HEK293T (cell line): ENCODE measurements at places on chromosomes 11 and 22.

DNA sequence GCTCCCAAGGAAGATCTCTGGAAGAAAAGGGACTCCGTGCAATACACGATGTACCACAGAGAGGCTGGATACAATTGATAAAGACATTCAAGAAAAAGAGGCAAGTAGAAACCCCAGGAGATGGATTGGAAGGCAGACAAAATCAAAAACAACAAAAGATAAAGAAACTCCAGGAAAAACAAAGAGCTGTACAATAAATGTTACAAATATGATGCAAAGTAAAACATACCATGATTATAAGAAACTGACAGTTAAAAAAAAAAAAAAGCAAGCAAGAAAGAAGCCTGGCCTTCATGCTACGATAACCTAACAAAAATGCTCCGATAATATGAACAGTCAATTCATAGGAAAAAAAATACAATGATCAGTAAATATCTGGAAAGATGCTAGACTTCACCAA is 10.5 kb upstream of the SIGIRR start:
- no peak for DNase-seq

DNA sequence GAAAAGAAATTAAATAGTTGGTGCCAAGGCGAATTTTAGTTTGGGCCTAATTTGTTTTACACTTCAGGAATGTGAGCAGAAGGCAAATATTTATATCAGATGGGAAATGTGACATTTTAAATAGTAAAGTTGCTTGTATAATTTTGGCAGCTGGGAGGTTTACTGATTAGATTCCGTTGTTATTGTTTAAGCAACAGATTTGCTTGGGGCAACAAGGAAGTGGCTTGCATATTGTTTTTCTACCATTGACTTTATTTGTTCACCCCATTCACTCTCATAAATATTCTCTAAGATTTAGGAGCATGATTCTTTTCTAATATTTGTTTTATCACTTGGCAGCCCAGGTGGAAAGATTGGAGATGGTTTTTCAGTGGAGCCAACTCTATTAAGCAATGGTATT is 40.5 kb upstream of the RAG2 start:
- no peak for DNase-seq

DNA sequence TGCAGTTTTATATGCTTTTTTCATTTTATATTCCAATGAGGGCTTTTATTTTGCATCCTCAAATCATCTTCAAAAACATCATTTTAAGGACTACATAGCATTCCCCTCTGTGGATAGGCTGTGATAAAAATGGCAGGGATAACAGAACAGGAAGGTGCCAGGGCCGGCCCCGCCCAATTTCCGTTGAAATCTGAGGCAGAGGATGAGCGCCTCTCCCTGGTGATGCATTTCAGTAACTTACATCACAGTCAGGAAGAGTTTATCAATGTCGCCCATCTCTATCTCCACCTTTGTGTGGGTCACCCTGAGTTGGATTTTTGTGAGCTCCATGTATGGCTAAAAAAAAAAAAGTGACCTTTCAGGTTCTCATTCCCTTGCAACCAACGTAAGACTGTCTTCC is 201.6 kb downstream of the DSCAML1 start:
- DNase-seq = no peak

GRCh38 chr11:118442908-118443589 is 6.8 kb downstream of the KMT2A start:
- DNase-seq = no peak

DNA sequence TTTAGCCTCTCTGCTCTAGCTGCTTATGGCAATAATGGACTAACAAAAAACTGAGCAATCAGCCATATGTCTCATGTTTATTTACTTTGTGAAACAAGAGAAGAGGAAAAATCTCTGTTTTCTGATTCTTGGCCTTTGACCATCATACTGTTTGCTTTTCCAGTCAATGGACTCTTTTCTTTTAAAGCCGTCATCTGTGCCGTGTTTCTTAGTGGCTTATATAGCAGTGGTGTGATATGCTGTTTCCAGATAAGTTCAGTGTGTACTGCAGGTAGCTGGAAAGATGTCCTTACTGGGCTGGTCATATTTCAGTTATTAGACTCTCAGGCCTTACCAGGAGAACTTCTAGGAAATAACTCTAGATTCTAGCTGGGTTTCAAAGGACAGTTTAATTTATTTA is 33.6 kb upstream of the TECTA start:
- no peak for DNase-seq

DNA sequence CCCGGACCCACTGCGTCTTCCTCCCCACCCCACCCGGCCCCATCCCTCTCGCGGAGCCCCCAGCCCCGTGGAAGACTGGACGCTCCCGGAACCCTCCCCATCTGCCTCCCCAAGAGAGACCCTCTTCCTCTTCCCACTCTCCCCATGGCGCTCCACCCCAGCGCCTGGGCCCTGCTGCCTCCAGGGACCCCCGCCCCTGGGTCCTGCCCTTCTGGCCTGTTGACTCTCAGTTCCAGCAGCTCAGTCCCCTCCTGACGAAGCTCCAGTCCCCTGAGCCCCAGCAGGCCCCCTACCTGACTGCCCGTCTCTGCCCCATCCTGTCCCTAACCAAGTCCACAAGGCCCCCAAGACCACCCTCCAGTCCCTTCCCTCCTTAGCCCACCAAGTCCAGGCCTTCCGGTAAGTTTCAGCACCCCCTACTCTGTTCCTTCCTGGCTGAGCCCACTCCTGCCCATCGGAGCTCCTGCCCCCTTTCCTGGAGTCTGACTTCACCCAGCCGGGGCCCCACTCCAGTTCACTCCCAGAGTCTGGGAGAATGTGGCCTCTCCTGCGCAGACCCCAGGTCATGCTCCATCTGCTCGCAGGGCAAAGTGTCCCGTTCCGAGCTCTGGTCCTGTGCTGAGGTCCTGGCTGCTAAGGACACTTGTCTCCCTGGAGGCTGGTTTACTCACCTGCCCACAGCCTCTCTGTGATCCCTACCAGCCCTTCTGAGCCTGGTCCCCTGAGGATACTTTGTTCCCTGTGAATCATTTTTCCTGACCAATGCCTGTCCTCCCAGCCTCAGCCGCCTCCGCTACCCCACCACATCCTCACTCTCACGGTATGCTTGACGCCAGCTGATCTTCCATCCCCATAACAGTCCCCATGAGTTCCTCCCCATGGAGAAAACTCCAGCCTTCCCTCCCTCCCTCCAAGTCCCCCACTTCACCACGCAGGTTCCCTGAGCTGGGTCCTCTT is 722 bp downstream of the IFITM10 start:
- DNase-seq = no peak

DNA sequence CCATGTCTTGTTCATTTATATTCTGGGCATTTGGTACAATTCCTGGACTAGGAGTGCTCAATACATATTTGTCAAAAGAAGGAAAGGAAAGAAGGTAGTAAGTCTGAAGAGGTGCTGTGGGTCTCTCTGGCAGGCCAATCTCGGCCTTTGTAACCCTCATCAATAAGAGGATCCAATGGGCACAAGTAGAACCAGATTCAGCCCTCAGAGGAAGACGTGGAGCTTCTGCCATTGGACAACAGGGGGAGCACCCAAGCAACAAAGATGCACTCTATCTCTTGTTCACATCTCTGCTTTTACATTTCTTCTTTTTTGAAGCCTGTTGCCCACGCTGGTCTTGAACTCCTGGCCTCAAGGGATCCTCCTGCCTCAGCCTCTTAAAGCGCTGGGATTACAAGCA is 2.2 kb upstream of the VPS11 start:
- peak; percentile 39 for DNase-seq

DNA sequence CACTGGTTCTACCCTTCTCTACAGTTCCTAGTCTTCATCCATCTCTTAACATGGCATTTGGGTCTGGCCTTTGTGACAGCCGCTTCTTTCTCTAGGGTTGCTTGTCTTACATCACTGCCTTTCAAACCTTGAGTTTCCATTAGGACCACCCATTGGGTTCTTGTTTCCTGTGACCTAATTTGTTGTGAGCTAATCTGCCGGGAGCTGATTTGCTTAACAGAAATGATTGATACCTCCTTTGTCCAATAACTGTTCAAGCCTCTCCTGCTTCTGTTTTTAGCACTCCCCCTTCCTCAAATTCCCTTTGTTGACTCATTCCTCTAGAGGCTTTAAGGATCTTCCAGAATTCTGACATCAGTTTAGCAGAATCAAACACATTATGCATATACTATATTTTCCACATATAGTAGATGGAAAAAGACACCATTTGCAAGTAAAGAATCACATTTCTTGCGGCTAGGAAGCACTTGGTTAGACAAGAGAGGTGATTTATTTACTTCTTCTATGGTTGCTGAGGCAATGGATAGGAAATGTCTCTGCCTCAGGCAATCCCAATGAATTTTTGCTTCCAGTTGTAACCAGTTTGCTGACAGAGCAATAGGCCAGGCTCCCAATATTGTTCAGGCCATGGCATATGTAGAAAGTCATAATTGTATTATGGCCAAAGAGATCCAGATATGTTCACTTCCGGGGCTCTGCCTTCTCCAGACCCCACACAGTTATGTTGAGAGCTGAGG is 130.7 kb downstream of the SNX19 start:
- DNase-seq = no peak

GRCh38 chr11:69012092-69013008 is 696 bp downstream of the MRGPRF start:
- DNase-seq = no peak

- no peak for DNase-seq
These were observed 26.3 kb downstream of the STK33 start for GRCh38 chr11:8567602-8568198.

- DNase-seq = no peak
These were observed 13.8 kb downstream of the SEC14L3 start for GRCh38 chr22:30457981-30458380.
